Inflammatory macrophage treated with lipopolysaccharide for 1 hour (primary cell): ENCODE measurements at places on chromosomes 2 and 18.
A peak's percentile ranks its signal among the peaks of the same experiment; 100 is the strongest.

- DNase-seq: no peak
These were observed 191.3 kb downstream of the SLC39A10 start for GRCh38 chr2:195848119-195848899.

DNA sequence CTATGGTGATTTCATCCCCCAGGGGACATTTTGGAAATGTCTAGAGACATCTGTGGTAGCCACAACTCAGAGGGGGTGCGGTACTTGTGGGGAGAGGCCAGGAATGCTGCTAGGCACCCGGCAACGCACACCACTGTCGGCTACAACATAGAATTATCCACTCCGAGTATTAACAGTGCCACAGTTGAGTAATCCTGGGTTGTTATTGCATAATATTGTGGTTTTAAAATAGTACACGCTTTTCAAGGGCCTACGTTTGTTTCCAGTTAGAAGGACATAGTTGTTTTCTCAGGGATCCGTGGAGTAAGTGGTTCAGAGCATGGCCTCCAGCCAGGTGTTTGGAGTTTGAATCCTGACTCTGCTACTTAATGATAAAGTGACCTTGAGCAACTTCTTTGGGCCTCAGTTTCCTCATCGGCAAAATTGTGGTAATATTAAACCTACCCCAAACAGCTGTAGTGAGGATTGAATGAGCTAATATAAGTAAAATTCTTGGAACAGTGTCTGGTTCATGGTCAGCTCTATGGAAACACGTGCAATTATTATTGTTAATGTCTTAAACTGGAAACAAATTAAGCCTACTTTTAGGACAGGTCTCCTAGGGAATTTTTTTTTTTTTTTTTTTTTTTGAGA is 24.5 kb downstream of the CYP27A1 start:
- DNase-seq: peak; percentile 83

GRCh38 chr2:177296040-177296439 is 31.5 kb upstream of the NFE2L2 start:
- peak; percentile 50 for DNase-seq

- no peak for DNase-seq
These were observed 53.1 kb downstream of the EHD3 start for GRCh38 chr2:31286961-31287550.

GRCh38 chr2:229543176-229543873 is 171.0 kb downstream of the DNER start:
- DNase-seq: no peak

DNA sequence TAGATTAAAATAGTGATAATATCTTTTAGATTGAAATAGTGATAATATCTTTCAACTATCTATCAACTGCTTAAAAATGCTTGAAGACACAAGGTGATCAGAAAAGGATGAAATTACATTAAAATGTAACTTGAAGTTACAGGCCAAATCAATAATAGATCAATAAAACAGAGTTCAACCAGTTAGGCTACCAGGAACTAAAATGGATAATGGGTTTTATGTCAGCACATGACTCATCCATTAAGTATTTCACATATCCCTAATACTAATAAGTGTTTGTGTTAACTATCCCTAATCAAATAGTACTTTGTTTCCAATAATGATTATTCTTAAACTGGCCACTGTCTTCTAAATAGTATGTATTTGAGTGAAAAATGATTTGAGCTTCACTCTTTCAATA is 33.7 kb downstream of the CERKL start:
- DNase-seq: no peak
